Right renal pelvis (tissue), 4 donors: ENCODE measurements at places on chromosomes 7 and 10.

DNA sequence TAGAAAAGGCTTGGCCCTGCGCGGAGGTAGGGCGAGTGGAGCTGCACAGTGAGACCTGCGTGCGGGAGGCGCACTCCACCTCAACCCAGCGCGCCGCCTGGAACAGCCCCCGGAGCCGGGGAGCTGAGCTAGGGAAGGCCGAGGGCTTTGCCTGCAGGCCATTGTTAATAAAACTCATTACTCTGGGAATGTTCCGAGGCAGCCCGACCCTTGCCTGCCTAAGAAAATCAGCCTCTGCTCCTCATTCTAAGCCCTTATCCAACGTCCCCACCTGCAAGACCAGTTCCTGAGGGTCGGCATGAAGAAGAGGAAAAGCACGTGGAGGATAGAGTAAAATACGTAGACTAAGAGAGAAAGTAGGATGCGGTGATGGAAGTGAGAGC, 55.3 kb downstream of the C7orf25 start:
- DNase-seq, result no peak

GRCh38 chr7:32091608-32092210, 21.5 kb upstream of the PDE1C start:
- DNase-seq, result no peak

DNA sequence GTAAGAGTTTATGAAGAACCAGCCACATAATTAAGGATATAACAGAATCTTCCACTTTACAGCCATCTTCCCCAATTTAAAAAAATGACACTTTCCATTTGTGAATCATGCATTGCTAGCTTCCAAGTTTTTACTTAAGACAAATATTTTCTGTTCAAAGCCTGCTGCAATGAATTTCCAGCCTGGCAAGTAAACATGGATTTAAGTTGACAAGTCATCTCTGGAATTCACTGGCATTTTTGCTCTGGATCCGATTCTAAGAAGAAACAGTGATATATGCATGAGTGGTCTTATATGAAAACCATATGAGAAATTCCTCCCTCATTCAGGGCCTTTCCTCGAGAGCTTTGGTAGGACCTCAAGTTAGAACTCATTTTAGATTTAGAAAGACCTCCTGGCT, 116.1 kb upstream of the CDCA7L start:
- DNase-seq, result no peak

- no peak for DNase-seq
These were observed 58.3 kb upstream of the KDM7A start for GRCh38 chr7:140235114-140235513.

DNA sequence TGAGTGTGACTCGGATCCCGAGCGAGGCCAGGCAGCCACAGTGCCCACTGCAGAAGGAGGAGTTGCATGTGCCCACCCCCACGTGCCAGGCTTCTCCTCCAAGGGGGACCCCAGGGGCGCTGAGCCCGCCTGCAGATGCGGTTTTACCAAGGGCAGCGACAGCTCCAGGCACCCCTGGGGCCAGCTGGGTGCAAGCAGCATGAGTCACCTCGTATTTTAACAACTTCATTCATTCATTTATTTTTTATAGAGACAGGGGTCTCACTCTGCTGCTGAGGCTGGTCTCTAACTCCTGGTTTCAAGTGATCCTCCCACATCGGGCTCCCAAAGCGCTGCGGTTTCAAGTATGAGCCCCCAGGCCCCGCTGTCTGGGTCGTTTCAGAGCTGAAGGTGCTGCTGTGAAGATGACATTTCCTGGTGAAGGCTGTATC, 1.3 kb upstream of the FOXL3 start:
- no peak for DNase-seq
